ENCODE measurements at places on chromosomes 5 and 9.
A peak's percentile ranks its signal among the peaks of the same experiment; 100 is the strongest.

GRCh38 chr9:21919377-21920362 is 74.5 kb downstream of the CDKN2A start:
- no peak for DNase-seq

DNA sequence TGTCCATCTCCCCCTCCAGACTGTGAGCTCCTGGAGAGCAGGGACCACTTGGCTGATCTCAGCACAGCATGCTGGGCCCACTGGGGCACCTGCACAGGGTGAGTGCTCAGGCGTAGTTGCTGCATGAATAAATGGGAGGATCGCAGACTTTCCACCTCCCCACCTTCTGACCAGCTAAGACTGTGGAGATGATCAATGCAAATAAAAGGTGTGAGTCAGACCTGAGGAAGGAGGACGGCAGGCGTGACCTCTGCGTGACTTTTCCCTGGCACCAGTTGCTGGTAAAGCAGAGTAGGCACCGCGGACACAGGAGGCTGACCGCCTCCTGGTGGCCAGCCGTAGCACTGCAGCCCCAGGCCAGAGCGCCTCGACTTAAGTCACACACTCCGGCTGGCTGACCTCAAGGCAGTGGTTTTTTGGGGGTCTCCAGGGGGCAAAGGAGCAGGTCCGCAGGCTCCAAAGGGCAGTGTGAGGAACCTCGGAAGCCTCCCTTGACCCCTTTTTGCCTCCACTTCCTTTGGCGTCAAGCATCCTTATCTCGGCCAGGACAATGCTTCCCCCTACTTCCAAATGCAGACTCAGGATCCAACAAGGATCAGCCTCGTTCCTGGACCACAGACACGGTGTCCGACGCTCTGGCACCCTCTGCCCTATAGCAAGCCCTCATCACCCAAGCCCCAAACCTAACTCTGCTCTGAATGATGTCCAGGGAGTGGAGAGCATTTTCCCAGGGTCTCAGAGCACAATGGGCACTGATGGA is 12.7 kb upstream of the TDRD7 start:
- DNase-seq, result peak; percentile 47

- no peak for DNase-seq
Observed at GRCh38 chr5:170648541-170648940, 135.0 kb upstream of the GABRP start.

GRCh38 chr5:141695627-141696215 is 13.7 kb upstream of the ARAP3 start:
- DNase-seq, result no peak

All from NCI-H146 (cell line).